ENCODE measurements at places on chromosomes 7 and 10.

- DNase-seq: no peak
These were observed 32.9 kb upstream of the SDK1 start for GRCh38 chr7:3267966-3268690.

DNA sequence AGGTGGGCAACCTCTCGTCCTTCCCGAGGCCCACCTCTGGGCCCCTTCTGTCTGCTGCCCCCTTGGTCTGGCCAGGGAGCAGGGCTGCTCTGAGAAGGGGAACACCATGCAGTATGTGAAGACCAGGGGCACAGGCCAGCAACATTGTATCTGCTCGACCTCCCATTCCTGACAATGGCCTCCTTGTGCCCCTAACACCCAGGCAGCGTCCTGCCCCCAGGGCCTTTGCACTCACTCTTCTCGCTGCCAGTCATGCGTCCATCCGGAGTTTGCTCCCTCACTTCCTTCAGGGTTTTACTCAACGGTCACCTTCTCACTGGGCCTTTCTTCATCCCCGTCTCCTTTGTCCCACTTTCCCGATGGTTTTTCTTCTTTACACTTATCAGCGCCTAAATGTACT, 232.9 kb upstream of the GRB10 start:
- no peak for DNase-seq

DNA sequence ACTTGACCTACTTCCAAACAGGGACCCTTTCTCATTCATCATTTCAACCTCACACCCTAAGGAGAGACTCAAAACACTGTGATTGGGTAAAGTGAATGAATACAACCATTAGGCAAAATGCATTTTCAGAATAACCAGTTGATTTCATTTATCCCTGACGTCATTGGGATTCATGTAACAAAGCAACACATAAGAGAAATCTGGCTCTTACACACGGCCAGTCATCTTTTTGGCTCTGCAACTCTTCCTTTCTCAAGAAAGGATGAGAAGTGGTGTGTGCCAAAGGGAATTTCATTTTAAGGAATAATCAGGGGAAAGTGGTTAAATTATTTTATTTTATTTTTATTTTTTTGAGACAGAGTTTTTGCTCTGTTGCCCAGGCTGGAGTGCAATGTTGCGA, 83.1 kb downstream of the CPVL start:
- DNase-seq: no peak

GRCh38 chr7:4837041-4837802, 24.6 kb downstream of the PAPOLB start:
- DNase-seq: peak; percentile 19

Measured in Peyer's patch (tissue), 4 donors.